ENCODE measurements at places on chromosomes 5 and 9.
A peak's percentile ranks its signal among the peaks of the same experiment; 100 is the strongest.

- no peak for DNase-seq
Measured at GRCh38 chr5:143224672-143225071, 178.8 kb downstream of the NR3C1 start.

DNA sequence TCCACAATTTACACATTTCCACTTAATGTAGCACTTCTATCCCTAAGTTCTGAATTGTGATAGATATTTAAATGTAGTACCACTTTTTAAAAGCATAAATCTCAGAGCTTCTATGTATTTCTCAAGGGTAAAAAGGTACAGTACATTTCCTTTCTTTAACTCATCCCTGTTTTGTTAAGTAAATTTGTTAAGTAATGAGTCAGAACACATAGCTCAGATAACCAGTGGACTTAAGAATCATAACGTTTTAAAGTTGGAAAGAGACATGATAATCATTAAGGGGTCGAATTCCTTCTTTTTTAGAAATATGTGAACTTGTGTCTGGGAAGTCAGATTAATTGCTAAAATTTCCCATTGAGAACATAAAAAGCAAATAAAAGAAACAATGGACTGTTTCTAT lies 810.2 kb upstream of the NUDT12 start:
- DNase-seq = no peak

GRCh38 chr5:172380301-172380986 lies 73.9 kb downstream of the SH3PXD2B start:
- no peak for DNase-seq

- peak; percentile 80 for DNase-seq
Measured at GRCh38 chr9:99253772-99254431, 31.8 kb downstream of the SEC61B start.

- DNase-seq = no peak
Measured at GRCh38 chr5:150320044-150320613, 17.4 kb upstream of the ARSI start.

DNA sequence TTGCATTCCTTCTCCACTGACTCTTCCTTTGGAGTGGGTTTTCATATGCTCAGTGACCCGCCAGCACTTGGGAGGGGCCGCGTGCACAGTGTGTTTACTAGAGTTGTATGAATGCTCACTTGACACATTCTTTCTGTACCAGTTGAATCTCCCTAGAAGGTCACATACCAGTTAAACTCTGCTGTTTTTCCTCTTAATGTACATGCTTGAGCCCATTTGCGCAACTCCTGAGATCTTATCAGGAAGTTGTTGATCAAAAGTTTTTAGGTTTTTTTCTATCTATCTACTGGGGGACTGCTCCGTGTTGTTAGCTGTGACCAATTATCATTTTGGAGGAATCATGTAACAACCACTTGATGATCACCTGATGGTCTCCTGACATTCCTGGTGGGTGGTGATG lies 392.7 kb downstream of the CDH9 start:
- no peak for DNase-seq

DNA sequence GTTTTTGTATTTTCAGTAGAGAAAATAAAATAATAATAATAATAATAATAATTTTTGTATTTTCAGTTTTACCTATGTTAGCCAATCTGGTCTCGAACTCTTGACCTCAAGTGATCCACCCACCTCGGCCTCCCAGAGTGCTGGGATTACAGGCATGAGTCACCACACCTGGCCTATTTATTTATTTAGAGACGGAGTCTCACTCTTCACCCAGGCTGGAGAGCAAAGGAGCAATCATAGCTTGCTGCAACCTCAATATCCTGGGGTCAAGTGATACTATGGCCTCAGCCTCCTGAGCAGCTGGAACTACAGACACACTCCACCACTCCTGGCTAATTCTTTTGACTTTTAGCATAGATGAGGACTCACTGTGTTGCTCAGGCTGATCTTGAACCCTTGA lies 167.5 kb downstream of the TLE1 start:
- no peak for DNase-seq

DNA sequence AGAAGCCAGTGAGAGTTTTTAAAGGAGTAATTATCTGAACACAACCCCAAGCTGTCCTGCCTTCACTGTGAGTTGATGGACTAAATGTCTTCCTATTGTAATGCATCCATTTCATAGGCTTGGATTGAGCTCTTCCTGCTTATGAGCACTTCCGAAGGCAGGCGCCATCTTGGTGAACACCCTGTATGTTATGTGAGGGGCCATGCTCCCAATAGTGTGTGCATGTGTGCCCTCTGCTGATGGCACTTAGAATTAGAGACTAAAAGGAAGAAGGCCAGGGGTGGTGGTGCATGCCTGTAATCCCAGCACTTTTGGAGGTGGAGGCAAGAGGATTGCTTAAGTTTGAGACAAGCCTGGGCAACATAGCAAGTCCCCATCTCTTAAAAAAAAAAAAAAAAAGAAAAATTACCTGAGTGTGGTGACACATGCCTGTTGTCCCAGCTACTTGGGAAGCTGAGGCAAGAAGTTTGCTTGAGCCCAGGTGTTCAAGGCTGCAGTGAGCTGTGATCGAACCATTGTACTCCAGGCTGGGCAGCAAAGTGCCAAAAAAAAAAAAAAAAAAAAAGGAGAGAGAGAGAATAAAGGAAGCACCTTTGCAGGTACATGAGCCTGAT lies 65.0 kb downstream of the C9orf152 start:
- DNase-seq = no peak

DNA sequence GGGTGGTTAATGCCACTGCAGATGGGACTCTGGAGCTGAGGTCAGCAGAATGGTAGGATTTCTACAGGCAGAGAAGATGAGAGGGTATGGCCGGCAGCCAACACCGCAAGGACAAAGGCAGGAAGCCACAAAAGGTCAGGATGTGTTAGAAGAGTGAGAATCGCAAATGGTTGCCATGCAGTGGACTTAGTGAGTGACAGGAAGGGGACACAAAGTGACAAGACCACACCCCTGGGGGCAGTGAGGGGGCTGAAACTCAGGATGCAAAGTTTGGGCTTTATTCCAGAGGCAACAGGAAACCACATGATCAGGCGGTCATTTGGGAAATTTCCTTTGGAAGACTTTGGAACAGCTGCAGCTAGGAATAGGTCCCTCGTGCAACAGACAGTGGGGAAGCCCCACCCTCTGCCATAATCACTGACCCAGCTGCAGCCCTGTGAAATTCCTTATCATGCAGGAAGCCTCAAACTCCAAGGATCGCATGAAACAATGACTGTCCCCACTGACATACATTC lies 14.2 kb upstream of the CCDC180 start:
- DNase-seq = no peak

DNA sequence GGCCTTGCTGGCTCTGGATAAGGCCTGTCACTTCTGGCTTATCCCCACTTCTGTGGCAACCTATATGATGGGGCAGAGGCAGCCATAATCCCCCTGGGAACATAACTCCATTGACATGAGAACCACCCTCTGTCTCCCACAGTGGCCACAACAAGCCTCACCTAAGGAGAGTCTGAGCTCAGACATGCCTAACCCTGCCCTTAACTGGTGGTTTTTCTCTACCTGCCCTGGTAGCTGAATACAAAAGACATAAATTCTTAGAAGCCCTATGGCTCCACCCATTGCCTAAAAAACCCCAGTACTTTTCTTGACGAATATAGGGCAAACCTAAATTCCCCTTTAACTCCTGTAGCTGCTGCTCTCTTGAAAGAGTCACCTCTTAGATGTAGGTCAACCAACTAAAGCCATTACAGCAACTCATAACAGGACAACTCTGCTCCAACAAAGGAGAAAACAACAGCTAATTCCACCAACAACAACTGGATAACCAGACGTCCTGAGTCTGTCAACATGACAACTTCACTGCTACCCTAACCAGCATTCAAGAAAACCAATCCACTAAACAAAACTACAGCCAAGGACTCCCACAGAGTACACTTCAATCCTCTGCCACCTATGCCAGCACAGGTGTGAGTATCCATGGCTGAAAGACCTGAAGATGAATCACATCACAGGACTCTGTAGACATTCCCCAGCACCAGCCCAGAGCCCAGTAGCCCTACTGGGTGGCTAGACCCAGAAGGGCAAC lies 427.7 kb downstream of the PRELID2 start:
- DNase-seq = no peak

- no peak for DNase-seq
Measured at GRCh38 chr5:107216587-107216986, 454.1 kb downstream of the EFNA5 start.

DNA sequence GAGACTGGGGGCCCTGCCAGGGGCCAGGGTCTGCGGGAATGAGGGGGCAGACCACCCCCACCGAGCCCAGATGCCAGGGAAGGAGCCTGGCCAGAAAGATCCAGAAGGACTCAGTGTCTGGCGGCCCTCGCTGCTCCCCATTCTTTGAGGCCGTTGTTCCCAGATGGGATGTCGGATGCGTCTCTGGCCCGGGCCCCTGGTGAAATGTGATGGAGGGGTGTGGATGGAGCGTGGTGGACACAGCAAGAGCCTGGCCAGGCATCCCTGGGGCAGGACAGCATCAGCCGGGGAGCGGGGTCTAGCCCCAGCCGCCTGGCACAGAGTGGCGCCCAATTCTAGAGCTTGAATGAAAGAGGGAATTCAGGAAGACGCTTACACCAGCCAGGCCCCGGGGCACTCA lies 46.2 kb upstream of the NKD2 start:
- DNase-seq = no peak

DNA sequence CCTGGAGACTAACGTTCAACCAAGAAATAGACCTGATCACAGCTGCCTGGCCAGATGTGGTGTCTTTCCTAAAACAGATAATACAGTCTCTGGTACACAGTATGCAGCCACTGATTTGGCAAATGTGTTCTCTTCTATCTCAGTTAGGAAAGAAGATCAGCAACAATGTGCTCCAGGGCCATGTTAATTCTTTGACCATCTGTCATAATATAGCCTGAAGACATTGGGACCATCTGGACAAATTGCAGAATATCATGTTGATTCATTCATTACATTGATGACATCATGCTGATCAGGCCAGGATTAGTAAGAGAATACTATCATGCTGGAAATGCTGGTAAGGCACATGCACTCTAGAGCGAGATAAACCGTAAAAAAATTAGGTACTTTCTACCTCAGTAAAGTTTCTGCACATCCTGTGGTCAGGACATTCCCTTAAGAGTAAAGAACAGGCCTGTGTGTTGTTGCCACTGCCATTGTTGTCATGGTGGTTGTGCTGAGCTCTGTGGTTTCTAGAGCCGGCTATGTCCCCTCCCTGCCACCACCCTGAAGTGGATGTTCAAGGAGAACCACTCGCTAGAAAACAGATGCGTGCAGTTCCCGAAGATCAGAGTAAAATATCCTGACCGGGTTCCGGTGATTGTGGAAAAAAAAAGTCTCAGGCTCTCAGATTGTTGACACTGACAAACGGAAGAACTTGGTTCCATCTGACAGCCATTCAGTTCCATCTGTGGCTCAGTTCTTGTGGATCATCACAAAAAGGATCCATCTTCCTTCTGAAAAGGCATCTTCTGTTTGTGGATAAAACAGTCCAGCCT lies 6.4 kb upstream of the JMY start:
- DNase-seq = no peak

DNA sequence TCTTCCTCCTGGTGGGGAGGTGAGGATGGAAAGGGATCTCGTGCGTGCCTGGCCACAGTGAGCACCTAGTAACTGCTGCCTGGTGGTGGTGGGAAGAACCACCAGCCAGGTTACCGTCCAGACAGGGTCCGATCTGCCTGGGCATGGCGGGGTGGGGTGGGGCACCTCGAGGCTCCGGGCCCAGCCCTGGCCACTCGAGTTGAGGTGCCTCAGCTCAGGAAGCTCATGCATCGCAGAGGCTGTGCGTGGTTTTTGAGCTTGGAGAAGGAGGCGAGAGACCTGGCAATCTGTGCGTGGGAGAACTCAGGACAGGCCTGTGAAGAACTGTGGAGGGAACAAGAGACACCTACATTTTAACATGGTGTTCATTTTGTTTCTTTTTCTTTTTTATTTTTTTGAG lies 31.0 kb upstream of the FIBCD1 start:
- DNase-seq = no peak

- DNase-seq = no peak
Measured at GRCh38 chr5:67679184-67679841, 482.7 kb upstream of the CD180 start.

DNA sequence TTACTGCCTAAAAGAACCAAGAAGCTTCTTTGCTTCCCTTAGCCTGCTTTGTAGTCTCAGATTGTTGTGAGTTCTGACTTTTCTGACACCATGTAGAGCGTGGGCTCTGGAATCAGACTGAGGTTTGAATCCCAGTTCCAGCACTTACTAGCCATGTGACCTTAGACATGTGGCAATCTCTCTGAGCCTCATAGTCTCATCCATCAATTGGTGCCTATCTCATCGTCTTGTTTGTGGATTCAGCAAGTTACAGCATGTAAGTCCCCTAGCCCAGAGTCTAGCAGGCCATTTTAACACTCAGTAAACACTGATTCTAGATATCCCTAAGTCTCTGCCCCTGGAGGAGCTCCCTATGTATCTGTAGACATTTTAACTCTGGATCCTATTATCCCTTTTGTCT lies 94.7 kb downstream of the ANGPTL2 start:
- no peak for DNase-seq

DNA sequence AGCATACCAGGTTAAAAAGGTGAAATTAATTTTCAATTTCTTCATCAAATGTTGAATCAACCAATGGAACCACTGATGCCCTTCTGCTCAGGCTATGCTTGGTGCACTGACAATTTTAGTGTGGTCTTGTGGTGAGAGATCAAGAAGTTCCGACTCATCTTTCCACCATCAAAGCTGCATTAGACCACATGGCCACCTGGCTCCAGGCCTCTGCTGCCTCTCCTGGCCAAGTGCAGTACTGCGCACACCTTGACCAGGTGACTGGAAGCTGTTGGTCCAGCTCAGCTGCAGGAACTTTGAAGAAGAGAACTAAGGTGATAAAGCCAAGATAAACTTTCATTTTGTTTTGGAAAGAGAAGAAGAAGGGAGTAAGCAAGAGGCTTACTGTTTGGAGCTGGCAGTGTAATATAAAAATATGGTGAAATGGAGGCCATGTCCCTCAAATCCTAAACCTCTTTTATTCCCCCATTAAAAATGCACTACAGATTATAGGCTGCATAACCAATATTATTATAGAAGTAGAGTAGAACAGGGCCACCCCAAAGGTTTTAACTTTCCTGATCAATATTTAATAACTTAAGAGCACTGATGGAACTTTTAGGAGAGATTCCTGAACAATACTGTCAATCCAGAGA lies 315.5 kb upstream of the C9orf72 start:
- DNase-seq = peak; percentile 28

GRCh38 chr5:168777651-168778050 lies 198.5 kb upstream of the PANK3 start:
- no peak for DNase-seq

DNA sequence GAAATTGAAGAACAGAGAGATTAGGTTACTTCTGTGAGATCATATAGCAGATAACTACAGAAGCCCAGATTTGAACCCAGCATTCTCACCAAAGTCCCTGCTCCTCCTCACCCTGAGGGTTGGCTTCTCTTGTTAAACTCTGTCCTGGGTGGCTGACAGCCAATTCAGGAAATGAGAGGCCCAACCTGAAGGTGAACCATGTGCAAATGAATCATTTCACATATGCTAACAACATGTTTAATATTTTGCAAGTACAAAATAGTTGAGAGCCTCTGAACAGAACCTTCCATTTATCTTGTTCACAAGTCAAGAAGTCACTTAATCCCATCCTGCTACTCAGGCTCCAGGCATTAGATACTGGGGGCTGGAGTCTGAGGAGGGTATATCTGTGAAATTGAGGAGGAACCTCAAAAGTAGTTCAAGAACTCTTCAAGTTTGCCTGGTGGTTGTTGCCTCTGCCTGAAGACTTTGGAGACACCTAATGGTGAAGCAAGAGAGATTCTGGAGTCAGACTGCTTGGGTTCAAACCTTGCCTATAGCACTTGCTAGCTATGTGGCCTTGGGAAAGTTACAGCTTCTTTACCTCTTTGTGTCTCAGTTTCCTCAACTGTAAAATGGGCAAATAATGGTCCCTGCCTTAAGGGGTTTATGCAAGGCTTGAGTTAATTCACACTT lies 564.0 kb downstream of the PSAT1 start:
- no peak for DNase-seq
